ENCODE measurements at places on chromosomes 13 and 19.

- no peak for DNase-seq
Observed at GRCh38 chr19:54493967-54494585, 8.6 kb upstream of the LAIR2 start.

- no peak for DNase-seq
Observed at GRCh38 chr13:23007426-23007825, 173.4 kb upstream of the SGCG start.

DNA sequence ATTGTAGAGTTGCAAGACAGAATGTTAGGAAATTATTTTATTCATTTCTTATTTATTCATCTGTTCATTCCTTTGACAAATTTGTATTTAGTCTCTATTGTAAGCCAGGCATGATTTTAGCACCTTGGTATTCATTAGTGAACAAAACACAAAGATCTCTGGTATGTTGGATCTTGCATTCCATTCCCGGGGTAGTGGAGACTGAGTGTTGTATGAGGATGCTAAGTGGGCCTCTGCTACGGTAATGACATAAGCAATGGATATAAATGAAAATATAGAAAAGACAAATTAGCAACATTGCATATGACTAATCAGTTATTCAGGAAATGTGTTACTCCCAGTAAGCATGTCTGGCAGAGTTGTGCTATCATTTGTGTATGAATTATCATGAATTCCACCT lies 449.3 kb downstream of the PCDH17 start:
- DNase-seq: no peak

DNA sequence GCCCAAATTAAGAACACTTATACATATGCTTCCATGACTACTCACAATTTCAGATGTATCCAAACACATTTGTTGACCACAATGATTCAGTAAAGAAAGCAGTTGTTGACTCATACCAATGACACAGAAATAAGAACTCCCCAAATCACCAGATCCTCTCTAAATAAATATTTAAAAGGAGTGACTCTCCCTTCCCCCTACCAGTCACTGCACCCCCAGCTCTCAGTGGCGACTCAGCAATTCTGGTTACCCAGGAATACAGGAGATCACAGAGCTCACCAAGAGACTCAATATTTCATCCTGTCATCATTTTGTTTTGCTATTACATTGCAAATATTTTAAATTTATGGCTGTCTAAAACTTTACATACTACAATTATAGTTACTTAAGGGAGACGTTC lies 131.5 kb downstream of the RGCC start:
- no peak for DNase-seq

DNA sequence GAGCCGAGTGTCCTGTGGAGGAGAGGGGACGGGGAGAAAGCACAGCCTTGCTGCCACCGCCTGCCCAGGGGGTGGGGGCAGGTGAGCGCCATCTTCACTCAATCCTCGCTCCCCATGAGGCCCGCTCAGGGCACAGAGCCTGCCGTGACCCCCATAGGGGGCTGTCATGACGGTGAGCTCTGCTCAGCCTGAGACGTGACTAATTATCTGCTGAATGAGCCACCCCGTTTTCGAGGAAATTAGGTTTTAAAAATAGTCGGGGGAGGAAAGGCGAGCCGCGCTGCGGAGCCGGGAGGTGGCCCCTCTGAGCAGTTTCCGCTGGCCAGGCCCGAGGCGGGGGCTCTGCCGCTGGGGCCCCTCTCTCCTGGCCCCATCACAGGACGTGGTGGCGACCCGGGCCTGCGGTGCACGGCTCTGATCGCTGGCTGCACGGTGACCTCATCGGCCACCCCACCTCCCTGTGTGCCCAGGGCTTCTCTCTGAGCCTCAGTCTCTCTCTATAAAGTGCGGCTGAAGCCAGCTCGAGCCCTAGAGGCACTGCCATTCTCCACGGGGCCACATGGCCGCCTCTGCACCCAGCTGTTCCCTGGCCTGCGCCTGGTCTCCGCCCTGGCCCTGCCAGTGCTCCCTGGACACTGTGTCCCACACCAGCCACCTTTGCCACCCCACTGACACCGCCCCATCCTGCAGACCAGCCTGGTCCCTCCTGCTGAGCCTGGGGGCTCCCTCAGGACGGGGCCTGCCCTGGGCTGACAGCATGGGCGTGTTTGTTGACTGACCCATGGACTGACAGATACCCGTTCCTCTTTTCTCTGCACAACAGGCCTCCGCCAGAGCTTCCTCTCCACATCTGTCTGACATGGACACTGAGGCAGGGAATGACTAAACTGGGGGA lies 28.3 kb downstream of the PIP5K1C start:
- no peak for DNase-seq

GRCh38 chr13:39364947-39365468 lies 238.0 kb downstream of the LHFPL6 start:
- DNase-seq: peak; percentile 56

GRCh38 chr13:87661471-87661870 lies 9.7 kb upstream of the SLITRK5 start:
- DNase-seq: no peak

GRCh38 chr19:18853755-18854427 lies 22.1 kb downstream of the UPF1 start:
- no peak for DNase-seq

DNA sequence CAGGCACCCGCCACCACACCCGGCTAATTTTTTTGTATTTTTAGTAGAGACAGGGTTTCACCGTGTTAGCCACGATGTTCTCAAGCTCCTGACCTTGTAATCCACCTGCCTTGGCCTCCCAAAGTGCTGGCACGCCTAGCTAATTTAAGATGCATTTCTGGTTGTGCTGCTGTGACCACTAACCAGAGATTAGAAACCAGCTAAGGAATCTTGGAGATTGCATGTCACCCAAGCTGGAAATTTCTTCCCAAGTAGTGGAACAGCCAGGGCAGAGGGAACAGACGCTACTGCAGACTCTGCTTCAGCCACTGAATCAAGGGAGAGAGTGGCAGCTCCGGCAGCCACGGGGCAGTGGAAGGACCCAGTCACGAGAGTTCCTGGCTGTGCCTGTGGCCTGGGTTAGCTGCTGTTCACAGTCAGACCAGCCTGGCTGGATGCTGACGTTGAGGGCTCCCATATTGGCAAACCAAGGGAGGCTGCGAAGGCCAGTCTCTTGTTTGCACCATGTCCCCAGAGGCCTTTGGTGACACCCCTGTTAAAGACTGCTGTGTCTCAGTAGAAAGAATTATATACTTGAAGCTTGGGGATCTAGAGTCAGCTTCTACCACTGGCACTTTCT lies 7.9 kb downstream of the TPM4 start:
- no peak for DNase-seq

DNA sequence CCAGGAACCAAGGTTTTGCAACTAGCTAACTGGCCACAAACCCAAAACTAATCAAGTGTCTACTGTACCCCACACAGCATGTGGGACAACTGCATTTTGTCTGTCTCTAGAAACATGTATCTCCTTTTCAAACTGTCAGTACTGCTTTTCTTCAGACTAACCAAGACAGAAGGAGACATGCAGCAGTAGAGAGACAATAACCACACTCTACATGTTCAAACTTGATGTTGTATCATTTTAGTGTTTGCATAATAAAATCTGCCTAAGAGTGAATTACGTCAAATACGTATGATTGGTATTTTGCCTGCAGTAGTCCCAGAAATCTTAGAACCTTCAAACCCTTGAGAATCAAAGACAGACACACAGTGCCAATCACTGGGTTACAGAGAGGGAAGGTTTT lies 22.0 kb upstream of the FREM2 start:
- no peak for DNase-seq

GRCh38 chr19:5137571-5138124 lies 168.7 kb downstream of the KDM4B start:
- DNase-seq: no peak
